ENCODE measurements at places on chromosomes 2 and 18. TPM values are rescaled to one million over a fixed set of nuclear protein-coding genes. Genes with fewer than 3 reads are reported as not detected.

DNA sequence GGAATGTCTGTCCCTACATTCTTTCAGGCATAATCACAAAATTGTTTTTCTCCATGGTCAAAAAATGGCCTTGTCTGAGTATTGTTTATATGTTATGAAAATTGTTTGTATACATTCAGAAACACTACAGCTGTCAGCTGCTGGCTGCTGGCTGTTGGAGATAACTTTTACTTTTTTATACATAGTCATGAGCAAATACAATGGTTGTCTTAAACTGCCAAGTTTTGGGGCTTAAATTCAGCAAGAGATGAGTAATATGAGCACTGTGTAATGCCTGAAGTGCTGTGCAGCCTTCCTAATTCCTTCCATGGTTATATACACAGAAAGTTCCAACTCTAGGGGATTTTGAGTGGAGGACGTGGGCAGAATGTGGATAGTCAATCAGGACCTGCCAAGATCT lies 168.9 kb upstream of the RMP24 start:
- DNase-seq = no peak

DNA sequence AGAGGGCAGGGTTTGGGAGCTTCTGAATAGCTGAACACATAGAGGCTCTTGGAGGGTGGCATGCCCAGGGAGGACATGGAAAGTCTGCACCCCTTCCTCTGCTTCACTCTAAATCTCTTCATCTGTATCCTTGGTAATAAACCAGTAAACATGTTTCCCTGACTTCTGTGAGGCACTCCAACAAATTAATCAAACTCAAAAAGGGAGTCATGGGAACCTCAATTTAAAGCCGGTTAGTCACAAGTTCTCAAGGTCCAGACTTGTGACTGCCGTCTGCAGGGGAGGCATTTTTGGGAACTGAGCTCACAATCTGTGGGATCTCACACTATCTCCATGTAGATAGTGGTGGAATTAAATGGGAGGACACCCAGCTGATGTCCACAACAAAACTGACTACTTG lies 33.1 kb upstream of the STON1 start:
- peak; percentile 96 for DNase-seq

DNA sequence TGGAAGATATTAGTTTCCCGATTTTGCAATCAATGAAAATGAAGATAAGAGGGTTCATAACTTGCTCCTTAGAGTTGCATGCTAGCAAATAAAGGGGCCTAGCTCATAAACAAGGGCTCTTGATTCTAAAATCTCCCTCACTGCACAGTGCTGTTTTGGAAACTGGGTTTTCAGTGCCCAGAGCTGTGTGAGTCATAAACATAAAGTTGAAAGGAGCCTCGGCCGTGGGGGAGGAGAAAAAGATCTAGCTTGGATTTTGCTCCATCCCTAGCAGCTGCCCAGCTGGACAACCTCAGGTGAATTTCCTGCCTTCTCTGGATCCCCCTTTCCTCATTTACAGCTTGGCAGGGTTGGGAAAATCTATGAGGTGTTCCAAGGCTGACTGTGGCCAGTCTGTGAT lies 42.5 kb downstream of the LYPD1 start:
- DNase-seq = no peak

GRCh38 chr2:20012282-20013125 lies at the start of gene MATN3:
TSS of gene MATN3 (minus strand) at chr2:20012668. CDS start at chr2:20012631, 37 bp downstream.
- DNase-seq = peak; percentile 32

DNA sequence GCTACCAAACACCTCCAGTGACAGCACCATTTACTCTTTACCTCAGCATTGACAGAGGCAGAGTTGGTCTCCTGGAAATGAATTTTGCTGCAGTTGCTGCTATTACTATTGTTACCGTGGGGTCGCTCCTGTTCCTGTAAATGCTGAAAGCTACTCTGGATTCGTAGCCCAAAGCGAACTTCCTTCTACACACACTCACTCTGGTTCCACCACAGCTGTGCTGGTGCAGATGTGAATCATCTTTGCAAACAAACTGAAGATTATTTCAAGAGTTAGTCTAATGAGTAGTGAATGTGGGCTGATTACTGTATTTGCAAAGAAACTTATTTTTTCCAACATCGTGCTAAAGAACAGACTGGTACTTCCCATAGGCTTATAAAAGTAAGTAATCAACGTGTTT lies 304.0 kb downstream of the LPIN1 start:
- DNase-seq = peak; percentile 67

- no peak for DNase-seq
Observed at GRCh38 chr2:203972066-203972465, 35.5 kb downstream of the ICOS start.

- no peak for DNase-seq
Observed at GRCh38 chr18:42509750-42510415, 554.8 kb downstream of the PIK3C3 start.

GRCh38 chr18:31538837-31539236 lies 40.9 kb downstream of the DSG2 start:
- DNase-seq = no peak

DNA sequence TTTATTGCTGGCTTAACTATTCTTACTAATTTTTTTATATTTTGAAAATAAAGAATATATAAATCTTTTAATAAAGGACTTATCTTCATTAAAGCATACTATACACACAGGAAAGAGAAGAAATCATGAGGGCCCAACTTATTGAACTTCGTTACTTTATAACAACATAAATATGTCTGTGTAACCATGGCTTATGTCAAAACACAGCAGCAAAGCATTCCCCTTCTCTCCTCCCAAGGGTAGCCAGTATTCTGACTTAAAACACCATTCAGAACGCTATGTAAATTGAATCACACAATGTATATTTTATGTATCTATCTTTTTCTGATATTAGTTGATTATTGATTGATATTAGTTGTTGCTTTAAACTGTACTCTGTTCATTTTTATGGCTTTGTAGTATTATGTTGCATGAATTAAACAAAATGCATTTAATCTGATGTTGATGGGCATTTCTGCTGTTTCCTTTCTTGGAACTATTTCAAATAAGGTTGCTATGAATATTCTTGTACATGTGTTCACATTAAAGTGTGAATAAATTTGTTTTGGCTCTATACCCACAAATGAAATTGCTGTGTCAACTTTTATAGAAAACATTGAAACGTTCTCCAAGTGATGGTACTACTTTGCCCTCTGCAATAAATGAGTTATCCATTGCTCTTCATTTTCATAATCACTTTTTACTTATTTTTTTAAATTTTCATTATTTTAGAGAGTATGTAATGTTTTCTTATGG lies 188.7 kb downstream of the RND3 start:
- no peak for DNase-seq

DNA sequence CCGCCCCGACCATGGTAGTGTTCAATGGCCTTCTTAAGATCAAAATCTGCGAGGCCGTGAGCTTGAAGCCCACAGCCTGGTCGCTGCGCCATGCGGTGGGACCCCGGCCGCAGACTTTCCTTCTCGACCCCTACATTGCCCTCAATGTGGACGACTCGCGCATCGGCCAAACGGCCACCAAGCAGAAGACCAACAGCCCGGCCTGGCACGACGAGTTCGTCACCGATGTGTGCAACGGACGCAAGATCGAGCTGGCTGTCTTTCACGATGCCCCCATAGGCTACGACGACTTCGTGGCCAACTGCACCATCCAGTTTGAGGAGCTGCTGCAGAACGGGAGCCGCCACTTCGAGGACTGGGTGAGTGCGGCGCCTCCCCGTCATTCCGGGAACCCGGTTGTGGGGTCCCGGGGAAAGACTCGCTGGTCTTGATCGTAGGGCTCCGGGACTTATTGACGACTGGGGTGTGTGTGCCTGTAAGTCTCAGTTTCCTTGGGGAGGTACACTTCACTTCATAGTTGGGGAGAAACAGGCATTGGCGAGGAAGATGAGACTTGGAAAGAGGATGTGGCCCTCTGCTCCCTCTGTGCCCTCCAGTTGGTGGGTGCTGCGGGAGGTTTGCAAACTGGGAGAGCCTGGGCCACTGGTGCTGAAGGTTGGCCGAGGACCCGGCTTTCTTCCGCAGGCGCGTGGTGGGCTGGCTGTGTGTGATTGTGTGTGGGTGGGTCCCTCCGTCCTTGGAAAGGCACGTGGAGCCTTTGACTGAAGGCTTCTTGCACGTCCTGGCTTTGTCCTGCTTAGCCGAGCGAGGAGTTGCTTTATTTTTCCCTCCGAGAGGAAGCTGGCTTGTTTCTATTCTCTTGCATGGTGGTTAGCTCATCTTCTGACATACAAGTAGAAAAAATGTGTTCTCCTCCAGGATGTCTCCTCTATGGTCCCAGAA lies 886 bp downstream of the PRKCE start:
- peak; percentile 38 for DNase-seq

GRCh38 chr2:170216981-170217380 lies 39.0 kb downstream of the MYO3B start:
- no peak for DNase-seq

DNA sequence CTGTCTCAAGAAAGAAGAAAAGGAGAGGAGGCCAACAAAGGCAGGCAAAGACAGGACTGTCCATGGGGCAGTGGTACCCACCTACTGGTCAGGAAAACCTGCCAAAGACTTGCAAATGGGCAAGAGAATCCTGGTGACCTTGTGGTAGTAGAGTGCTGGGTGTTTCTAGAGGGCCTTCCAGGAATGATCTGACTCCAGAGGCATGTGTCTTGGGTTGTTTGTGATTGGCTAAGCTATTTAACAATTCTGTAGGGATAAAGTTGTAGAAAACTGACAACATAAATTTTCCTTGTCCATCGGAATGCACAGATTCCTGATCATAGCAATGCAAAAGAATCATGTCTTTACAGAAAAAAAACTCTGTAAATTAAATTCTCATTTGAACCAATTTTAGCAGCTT lies 68.5 kb upstream of the ZNF532 start:
- DNase-seq = no peak

DNA sequence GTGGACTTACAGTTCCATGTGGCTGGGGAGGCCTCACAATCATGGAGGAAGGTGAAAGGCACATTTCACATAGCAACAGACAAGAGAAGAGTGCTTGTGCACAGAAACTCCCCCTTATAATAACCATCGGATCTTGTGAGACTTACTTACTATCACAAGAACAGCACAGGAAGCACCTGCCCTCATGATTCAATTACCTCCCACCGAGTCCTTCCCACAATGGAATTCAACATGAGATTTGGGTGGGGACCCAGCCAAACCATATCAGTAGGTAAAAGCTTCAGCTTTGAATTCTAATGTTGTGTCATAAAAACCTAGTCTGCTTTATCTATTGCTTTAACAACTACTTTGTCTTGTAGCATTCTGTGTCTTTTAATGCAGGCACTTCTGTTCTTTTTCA lies 140.4 kb upstream of the PIK3C3 start:
- DNase-seq = peak; percentile 26

GRCh38 chr18:55268151-55268601 lies 308.9 kb upstream of the CCDC68 start:
- peak; percentile 63 for DNase-seq

GRCh38 chr2:65722028-65722778 lies 289.8 kb upstream of the SPRED2 start:
- no peak for DNase-seq

DNA sequence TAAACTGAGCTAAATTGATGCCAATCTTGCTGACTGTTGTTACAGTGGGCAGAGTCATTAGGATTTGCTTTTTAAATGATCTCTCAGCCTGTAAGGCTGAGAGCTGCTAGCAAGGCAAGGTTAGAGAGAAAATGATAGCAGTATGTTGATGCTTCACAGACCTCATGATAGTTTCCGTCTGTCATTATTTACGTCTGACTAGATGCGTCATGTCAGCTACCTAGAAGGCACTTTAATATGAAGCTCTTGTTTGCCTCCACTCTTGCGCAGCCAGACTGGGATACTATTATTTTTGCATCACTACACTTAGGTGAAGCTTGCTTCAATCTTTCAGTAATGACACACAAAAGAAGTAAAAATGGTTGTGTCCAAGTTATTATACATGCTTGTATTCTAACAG lies 313.8 kb downstream of the LNPK start:
- DNase-seq = no peak

- DNase-seq = peak; percentile 85
Observed at GRCh38 chr2:205734436-205735037, 52.2 kb downstream of the NRP2 start.

The RND3 gene
- total RNA-seq = 92.0 TPM

The GAL3ST2 gene
- total RNA-seq = not detected

The CHRNA1 gene
- total RNA-seq = 3.7 TPM

The KYNU gene
- 0.72 TPM for total RNA-seq

The GCG gene
- not detected for total RNA-seq

The SERPINB5 gene
- not detected for total RNA-seq

The SERPINB10 gene
- not detected for total RNA-seq
